Stromal cell of bone marrow (primary cell): ENCODE measurements at places on chromosomes 4 and X.

DNA sequence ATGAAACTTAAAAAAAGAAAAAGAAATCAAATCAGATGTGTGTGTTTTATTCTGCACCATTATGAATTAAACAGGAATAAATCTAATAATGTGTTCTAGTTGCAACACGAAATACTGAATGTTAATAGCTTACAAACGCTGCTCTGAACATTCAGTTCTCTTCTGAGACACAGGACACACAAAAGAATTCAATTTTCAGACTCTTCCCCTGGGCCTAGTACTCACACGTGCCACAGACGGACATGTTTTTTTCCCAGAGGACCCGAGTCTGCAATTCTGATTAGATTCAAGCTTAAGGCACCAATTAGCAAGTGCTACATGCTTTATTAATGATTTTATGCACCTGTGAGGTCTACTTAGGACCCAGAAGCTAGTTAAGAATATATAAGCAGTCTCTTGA, 20.5 kb downstream of the C4orf54 start:
- DNase-seq, result no peak

DNA sequence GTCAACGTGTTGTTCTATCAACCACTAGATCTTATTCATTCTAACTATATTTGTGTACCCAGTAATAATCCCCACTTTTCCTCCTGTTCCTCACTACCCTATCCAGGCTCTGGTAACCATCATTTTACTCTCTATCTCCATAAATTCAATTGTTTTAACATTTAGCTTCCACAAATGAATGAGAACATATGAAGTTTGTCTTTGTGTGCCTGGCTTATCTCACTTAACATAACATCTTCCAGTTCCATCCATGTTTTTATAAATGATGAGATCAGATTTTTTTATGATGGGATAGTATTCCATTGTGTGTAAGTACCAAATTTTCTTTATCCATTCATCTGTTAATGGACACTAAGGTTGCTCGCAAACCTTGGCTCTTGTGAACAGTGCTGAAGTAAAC, 59.9 kb upstream of the IBSP start:
- no peak for DNase-seq

- no peak for DNase-seq
Observed at GRCh38 chr4:38166768-38167167, 206.6 kb downstream of the PTTG2 start.

DNA sequence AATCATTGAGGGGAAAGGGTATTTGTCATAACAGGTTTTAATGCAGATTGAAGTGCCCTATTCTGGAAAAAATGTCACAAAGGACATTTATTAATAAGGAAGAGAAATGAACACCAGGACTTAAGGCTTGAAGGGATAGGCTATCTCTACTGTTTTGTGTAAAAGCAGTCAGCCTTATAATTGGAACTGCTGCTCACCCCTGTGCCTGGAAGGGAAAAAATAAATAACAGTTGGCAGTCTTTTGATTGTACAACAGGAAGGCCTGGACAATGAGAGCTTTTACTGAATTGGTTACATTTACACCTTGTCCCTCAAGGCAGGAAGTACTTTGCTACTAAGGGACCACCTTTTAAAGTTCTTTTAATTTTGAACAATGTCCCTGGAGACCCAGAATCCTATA, 17.8 kb upstream of the MAGED4 start:
- DNase-seq, result no peak

DNA sequence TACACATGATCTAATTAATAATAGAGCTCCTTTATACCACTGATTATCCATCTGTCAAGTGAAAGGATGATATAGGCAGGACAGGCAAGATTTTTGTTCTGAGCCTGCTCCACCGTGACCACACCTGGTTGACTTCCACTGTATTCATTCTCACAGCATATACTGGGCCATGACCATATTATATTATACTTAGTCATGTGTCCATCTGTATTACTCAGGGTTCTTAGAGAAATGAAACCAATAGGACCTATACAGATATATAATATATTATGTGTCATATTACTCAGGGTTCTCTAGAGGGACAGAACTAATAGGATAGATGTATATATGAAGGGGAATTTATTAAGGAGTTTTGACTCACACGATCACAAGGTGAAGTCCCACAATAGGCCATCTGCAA, 675.1 kb downstream of the GRXCR1 start:
- DNase-seq, result no peak

GRCh38 chr4:147044241-147044640, 98.6 kb upstream of the TTC29 start:
- DNase-seq, result no peak

DNA sequence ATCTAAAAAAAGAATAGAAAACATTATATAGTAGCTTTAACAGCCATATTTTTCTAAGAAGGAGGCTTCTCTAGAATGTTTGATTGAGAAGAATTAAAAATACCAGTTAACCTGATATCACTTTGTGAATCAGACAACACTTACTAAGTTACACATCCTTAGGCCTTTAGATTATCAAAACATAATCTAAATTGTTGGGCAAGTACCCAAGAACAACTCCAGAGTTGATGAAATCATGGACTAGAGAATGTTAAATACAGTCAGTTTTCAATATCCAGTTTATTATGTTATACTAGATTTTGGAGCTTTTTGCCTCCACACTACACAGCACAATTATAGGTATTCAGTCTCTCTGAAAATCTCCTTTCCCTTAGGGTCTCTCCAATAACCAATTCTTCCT, 39.6 kb downstream of the ARL13A start:
- DNase-seq, result no peak

GRCh38 chr4:123977641-123978081, 581.1 kb downstream of the SPRY1 start:
- no peak for DNase-seq

DNA sequence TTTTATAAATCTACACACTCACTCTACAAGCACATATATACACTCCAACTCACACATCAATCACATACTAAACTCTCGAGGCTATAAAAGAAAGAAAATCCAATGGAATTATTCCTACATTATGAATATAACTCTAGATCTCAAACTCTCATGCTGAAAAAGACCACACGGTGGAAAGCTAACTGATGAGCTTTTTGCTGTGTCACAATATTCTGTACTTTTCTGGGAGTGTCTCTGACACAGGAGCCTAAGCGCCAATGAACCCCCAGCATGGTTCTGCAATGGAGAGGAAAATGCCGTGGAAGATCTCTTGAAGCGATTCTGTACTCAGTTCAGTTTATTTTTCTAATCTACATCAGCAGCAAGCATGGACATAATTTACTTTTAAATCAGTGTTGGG, 124.2 kb upstream of the ETNPPL start:
- no peak for DNase-seq

- DNase-seq, result no peak
Observed at GRCh38 chrX:118523920-118524319, 28.3 kb downstream of the DOCK11 start.

DNA sequence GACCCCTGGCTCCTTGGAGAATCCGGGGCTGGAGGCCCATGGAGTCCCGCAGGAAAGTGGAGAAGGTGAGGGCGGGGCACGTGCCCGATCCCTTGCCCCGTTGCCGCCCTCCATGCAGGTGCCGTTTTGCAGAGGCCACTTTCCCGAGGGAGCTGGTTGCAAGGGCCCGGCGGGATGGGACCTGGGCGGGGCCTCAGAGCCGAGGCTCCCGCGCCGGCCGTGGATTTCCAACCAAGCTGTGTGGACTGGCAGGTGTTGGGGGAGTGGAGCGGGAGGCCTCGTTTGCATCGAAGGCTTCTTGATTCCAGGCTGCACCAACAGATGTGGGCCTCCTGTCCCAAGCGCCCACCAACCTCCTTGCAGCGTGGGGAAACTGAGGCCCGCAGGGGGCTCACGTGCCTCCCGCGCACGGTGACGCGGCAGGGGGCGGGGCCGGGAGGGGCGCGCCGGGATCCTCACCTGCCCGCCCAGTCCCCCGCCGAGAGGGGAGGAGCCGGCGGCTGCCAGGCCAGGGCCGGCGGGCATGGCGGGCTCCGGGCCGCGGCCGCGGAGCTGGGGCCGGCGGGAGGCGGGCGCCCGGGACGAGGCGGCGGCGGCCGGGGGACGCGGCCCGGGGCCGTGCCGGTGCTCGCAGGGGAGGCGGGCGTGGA, 24.9 kb downstream of the SH3BP2 start:
- no peak for DNase-seq

GRCh38 chr4:3136454-3136853, 62.0 kb downstream of the HTT start:
- DNase-seq, result no peak

GRCh38 chr4:145484225-145484846, 2.7 kb downstream of the SMAD1 start:
- no peak for DNase-seq

- DNase-seq, result no peak
Observed at GRCh38 chr4:142940425-142941330, 94.6 kb upstream of the INPP4B start.

- no peak for DNase-seq
Observed at GRCh38 chrX:105738162-105738561, 84.2 kb upstream of the NRK start.

DNA sequence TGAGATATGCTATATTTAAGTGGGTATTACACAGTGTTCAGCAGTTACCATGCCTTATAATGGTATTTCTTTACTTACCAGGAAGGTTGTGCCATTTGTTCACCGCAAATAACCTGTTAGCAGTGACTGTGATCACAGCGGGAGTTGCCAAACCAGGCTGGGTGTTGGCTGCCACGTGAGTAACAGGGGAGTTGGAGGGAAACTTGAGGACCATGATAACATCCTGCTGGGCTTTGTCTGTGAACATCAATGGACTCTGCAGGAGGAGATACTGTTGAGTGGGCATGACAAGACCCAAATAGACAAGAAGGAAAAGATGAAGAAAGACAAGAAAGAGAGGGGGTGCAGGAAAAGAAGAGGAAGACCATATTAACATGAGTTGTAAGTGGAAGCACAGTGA, 242.9 kb downstream of the DCLK2 start:
- DNase-seq, result no peak

DNA sequence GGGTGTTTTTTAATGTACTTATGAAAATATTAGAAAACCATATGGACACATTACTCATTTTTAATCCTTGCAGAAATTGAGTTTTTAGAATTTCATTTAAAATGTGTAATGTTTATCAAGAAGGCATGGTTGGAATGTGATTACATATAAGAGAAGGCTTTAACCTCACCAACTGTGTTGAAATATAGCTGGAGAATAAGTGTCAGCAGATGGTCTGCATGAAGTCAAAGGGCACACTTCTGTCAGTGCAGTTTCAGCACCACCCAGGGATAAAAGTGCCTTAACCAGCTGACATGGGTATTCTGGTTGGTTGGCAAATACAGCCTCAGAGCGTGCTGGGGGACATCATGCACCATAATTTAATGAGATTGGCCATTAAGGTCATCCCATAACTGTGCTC, 21.2 kb upstream of the ANTXR2 start:
- DNase-seq, result no peak

- no peak for DNase-seq
Observed at GRCh38 chrX:39459952-39460351, 637.8 kb downstream of the BCOR start.

- DNase-seq, result no peak
Observed at GRCh38 chr4:152256996-152257395, 278.9 kb downstream of the FBXW7 start.

GRCh38 chrX:119655125-119655524, 37.8 kb downstream of the SEPTIN6 start:
- peak; percentile 19 for DNase-seq

DNA sequence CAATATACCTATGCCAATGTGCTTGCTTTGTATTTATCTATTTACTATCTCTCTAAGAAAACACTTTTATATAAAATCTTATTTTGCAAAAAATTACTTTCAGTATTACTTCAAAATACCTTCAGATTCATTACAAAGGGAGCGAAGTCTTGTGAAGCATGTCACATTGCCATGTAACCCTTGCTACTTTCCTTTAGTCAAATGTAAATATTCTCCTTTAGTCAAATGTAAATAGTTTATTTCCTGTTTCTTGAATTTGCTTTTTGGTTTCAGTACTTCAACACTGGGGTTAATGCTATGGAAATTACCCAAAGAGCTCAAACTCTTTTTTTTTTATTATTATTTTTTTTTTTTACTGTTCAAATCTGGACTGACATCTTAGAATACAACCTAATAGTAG, 383.3 kb downstream of the GRXCR1 start:
- no peak for DNase-seq

DNA sequence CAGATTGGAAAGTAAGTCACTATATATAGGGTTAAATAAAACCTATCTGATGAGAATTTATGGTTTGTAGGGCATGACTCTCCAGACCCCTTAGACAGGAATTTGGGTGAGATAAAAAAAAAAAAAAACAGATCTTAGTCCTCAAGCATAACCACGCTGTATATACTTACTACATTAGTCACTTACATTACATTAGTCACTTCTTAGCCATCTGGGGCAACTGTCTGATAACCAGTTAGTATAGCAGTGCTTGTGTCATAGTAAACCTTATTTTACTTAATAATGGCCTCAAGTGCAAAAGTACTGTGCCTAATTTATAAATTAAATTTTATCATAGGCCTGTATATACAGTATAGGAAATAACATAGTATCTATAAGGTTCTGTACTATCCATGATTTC, 60.2 kb upstream of the RPS6KA6 start:
- DNase-seq, result peak; percentile 9

DNA sequence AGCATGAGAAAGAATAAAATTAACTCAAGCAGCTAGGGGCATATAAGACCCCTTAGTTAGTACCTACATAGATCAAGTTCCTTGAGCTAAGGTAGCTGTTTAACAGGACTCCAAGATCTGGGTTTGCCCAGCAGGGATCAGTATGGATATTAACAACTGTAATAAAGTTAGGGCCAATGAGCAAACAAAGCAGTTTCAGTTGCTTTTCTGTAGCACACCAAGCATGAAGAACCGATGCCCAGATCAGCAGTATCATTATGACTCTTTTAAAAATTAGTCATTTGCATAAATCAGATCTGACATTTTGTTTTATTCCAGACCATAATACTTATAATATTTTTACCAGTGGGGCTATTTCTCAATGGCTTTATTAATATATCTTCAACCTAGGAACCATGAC, 80.9 kb downstream of the C4orf33 start:
- DNase-seq, result no peak

DNA sequence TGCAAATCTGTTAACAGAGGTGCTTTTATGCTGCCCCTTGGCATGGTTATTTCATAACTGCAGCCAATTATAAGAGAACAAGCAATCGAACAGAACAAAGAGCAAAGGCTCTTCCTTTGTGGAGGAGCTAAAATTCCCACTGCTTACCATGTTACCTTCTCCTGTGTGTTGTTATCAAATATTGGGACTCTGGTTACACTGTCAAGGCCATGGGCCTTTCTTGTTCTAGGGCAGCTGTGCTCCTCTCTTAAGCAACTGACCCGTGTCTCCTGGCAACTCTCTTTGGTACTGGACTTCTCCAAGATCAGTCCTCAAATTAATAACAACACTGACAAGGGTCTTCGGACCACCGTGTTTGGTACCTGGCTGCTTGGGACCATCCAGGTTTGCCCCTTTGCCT, 12.1 kb upstream of the OPN1LW start:
- DNase-seq, result no peak

GRCh38 chr4:173288296-173288695, 45.9 kb downstream of the HMGB2 start:
- peak; percentile 25 for DNase-seq
